Activated CD4-positive, CD25-positive, alpha-beta regulatory T cell treated with anti-CD3 and anti-CD28 coated beads, Interleukin-2, amount 50 U/mL, for 72 hours (primary cell): ENCODE measurements at places on chromosomes 5 and 9.

- no peak for DNase-seq
These were observed 101.4 kb downstream of the FBXO4 start for GRCh38 chr5:42026446-42026845.

DNA sequence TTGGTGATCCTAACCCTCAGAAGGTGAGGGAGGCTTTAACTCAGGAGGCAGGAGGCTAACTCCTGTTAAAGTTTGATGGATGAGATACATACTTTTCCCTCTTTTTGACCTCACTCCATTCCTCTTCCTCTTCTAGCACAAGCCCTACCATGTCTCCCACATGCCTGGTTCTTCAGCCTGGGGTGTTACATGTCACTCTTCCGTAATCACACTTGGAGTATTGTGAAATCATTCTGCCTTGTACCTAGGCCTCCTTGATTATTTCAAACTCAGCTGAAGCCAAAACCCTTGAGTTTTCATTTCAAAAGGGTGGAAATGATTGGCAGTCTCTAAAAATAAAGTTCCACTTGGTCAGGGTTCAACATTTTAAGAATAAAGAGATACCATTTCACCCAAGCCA, 1.8 kb downstream of the PLAC8L1 start:
- no peak for DNase-seq

DNA sequence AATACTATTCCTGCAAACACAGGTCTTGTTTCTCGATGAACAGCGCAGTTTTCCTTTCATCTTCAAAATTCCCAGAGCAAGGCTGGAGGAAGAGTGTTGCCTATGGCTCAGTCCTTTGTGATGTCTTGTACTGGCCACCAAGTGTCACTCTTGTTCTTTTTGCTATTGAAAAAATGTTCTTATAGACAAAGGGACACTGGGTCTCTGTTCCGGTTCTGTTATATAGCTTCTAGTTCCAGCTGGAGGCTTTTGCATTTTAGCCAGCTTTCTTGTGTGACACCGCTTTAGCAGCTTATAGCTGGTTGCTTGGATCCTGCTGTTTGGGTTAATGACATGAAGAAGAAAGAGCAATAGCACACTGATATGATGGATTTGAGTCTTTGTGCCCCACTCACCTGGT, 343.7 kb upstream of the KCNN2 start:
- DNase-seq: no peak

DNA sequence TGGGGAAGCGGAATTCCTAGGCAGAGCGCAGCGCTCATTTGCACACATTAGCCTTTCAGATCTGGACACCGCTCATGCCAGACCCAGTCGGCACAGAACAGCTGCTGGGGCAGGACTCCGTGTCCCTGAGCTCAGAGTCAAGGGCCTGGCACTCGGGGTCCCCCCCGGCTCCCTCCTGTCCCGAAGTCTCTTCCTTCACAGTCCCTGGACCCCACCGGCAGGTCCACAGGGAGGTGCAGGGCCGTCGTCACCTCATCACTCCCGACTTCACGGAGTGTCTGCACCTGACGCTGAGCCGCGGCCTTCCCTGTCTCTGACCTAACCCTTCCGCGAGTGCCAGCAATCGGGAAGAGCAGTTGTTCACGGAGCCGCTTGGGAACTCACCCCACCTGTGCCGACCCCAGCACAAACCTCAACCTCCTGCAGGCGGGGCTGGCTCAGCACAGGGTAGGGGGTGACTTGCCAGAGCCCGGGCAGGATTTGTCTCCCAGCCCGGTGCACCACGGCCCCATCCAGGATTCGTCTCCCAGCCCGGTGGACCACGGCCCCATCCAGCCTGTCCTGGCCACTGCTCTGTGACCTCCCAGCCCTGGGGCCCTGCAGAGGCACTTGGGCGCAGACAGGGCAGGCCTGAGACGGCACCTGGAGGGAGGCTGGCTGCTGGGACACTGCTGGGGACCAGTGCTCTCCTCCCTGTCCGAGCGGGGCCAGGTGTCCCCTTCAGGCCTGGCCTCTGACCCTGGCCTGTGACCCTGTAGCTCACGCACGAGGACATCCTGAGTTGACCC, 9.9 kb upstream of the SLC9A3 start:
- DNase-seq: peak; percentile 23

DNA sequence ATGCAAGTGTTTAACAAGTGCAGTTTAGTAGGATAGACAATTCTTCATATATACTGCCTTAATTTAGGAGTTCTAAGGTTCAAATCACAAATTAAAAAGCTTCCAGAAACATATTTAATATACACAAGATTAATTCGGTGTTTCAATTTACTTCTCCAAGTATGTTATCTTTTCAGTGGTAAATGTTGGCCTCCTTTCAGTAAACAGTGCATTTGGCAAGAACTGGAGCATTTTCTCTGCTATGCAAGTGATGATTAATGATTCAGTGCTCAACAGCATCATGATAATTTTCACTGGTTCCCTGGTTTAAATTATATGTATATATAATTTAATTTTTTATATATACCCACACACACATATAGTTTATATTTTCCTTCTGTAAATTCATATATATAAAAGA, 541.7 kb downstream of the EFNA5 start:
- DNase-seq: no peak

- DNase-seq: no peak
These were observed 14.9 kb downstream of the BRD3 start for GRCh38 chr9:134052941-134053340.

GRCh38 chr9:97629156-97629555, 4.0 kb downstream of the TSTD2 start:
- no peak for DNase-seq

DNA sequence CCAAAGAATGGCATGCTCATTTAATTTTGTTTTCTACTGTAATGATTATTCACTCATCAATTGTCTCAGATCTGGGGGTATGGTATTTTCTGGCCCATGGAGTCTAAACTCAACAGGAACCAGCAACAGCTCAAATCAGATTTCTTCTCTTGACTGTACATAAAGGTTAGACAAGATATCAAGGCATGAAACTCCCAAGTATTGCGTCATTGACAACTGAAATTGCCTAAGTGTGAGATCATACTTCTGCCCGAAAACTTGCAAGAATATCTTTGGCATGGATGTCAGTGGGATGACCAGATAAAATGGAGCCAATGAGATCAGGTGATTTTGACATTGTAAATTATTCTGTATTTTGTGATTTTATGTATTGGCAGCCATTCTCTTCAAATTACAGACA, 141.7 kb upstream of the STK32A start:
- no peak for DNase-seq

GRCh38 chr5:96714450-96714849, 52.3 kb downstream of the CAST start:
- no peak for DNase-seq

- DNase-seq: no peak
These were observed 9.8 kb downstream of the PDLIM4 start for GRCh38 chr5:132267166-132267739.

- DNase-seq: no peak
These were observed 14.7 kb upstream of the LCP2 start for GRCh38 chr5:170312301-170312595.

GRCh38 chr5:106303911-106304310, 1366.8 kb downstream of the EFNA5 start:
- DNase-seq: no peak

DNA sequence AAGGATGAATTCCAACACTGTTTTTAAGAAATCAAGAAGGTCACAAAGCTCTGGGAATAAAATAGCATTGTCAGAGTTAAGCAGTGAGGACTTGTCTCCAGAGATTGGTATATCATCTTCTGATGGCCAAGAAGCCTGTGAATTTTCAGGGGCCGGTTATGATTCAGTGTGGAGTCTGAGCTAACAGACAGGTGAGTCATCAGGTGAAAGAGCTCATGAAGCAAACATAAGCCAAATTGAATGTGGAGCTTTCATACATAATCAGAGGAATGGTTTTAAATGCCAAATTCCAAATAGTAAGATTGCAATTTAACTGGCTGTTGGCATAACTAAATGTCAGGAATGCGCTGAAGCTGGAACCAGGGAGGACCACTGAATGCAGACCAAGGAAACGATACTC, 494.2 kb downstream of the MTRR start:
- no peak for DNase-seq

DNA sequence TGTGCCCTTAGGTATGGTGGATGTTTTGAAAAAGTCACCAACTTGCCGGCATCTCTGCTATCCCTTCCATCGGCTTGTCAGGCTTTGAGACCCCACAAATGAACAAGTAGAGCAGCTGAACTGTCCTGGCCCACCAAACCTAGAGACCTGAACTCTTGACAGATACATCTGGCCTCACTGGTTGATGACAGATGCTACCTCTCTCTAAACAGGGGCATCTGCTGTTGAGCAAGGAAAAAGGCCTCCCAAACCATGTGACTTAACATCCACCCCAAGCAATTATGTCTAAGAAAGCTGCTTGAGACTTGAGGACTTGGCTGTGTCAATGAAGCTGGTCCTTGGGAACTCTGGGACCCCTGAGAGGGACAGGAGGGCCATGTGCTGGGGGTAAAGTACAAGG, 2.3 kb downstream of the CCNI2 start:
- no peak for DNase-seq

- DNase-seq: no peak
These were observed 195.5 kb downstream of the MAN2A1 start for GRCh38 chr5:109885205-109885604.
